ENCODE measurements at places on chromosomes 6 and 20.

- no peak for DNase-seq
These were observed 462.6 kb downstream of the HDGFL1 start for GRCh38 chr6:23031986-23032385.

GRCh38 chr6:88871498-88871897 lies 91.9 kb downstream of the RNGTT start:
- DNase-seq, result no peak

DNA sequence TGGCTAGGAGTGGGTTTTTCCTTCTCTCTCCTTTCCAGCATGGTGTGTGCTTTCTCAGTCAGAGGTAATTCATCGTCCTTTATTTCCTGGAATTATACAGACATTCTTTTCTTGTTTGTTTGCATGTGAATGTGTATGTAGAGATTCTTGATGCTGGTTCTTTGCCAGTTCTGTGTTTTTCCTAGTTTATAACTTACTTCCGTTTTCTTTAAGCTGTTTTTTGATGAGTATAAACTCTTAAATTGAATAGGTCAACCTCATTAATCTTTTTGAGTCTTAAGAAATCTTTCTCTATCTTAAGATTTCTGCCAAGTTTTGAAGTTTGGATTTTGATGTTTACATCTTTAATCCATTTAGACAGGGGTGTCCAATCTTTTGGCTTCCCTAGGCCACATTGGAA lies 38.7 kb downstream of the IGF2R start:
- no peak for DNase-seq

DNA sequence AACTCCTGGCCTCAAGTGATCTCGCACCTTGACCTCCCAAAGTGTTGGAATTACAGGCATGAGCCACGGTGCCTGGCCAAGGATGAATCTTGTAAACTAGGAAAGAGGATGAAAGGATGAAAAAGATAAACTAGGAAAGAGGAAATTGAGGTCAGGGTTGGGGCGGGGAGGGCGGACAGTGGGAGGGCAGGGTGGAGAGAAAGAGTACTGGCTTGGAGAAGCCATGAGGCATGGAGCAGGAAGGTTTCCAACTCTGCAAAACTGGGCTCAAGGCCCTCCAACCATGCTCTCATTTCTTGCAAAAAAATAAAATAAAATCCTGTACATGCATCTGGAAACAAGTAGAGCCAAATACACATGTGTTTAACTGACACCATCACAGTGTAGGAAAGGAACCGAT lies 256.6 kb upstream of the SGK1 start:
- DNase-seq, result no peak

DNA sequence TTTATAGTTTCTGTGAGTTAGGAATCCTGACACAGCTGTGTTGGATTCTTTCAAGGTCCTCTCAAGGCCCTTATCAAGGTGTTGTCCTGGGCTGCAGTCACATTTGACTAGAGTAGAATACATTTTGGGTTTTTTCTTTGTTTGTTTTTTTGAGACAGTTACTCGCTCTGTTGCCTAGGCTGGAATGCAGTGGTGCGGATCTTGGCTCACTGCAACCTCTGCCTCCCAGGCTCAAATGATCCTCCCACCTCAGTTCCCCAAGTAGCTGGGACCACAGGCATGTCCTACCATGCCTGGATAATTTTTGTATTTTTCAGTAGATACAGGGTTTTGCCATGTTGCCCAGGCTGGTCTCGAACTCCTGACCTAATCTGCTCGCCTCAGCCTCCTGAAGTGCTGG lies 15.7 kb downstream of the NFYA start:
- no peak for DNase-seq

GRCh38 chr6:138226700-138227315 lies 8.5 kb upstream of the PBOV1 start:
- DNase-seq, result no peak

DNA sequence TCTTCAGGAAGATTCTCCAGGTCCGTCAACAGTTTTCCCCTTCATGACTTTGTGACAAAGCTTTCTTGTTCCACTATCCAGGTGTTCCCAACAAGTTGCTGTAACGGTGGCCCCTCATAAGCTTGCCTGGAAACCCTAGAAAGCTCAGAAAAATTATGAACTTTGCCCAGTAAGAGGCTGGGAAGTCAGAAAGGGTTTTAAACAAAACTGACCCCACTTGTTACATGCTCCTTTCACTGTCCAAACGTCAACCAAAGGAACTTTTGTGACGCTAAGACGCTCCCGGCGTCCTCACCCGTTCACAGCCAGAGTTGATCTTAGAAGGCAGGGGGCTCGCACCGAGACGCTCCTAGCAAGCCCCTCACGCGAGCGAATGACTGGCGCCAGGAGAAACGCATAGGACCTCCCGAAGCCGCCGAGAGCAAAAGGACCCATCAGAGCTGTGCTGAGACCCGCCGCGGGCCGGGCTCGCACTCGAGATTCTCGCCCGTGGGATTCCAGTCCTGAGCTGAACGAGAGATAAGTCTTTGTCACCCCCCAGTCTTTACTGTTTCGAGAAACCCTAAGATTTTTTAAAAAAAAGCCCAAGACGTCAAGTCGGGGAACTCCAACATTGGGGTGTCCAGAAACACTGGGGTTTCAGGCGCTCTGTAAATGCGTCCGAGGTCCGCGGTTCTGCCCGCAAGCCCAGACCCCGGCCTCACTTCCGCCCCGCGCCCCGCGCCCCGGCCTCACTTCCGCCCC lies 544 bp upstream of the ACAT2 start:
- DNase-seq, result no peak

- DNase-seq, result no peak
These were observed 37.9 kb downstream of the ZC3H12D start for GRCh38 chr6:149446791-149447376.

DNA sequence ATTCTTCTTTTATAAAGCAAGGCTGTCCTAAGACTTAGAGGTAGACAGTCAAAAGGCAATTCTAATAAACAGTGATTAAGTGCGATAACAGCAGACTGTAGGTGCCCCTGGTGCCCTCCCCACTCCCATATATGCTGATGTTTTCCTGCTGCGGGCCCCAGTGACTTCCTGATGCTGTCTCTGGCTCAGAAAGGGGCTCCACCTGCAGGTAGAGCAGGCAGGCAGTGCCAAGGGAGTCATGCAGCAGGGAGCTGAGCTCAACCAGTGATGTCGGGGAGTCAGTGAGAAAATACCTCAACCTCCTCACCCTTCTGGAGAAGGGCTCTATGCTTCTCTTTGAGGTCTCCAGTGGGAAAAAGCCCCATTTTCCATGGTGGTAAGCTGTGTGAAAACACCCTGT lies 126.7 kb upstream of the SSTR4 start:
- no peak for DNase-seq

DNA sequence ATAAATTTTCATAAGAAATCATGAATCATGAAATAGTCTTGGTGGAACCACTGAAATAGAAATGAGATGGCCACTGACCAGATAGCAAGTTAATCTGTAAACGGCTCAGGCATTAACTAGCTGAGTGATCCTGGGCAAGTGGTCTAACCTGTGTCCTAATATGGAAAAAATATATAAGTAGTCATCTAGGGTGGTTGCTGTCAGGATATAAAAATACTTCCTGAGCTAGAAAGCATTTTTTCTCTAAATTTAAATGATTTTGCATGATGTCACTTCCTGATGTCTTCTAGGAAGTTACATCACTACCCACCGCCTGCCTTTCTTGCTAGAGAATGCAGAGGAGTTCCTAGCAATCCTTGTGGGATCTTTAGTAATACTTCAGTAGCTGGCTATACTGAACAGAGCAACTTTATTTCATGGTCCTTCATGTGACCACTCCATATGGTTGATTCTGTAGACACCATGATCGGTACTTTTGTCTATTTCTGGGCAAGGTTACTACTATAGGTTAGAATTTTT lies 228.1 kb upstream of the CEP162 start:
- DNase-seq, result no peak

DNA sequence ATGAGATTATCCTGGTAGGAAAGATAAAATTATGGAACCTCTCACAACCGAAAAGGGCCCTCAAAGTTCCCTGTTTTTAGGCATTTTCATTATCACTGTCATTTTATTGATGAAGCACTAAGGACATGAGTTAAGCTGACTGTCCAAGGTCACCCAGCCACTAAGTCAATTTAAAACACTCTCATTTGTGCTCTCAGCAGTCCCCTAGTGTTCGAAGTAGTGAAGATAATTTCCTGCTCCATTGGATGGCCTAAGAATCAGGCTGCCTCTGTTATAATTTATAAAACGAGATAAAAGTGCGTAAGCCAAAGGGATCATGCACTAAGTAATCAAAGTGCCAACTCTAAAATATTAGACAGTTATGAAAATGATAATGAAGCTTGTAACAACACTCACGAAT lies 169.1 kb downstream of the KIF16B start:
- DNase-seq, result no peak

DNA sequence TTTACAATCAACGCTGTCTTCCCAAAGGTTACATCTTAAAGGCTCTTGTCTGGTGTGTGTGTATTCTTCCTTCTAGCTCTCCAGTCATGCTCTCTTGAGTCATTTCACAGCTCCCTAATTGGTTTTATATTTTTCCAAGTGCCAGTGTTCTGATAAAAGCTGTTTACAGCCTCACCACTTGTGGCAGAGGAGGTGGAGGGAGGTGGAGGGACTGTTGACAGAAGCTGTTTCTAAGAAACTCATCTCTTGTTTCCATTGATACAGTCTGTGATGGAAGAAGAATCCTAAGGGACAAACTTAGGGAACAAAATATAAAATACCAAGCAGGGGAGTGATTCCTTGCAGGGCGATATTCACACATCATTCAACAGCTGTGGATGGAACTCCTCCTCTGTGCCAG lies 64.0 kb downstream of the QRSL1 start:
- DNase-seq, result no peak

GRCh38 chr20:54343099-54343498 lies 132.3 kb upstream of the DOK5 start:
- DNase-seq, result no peak

DNA sequence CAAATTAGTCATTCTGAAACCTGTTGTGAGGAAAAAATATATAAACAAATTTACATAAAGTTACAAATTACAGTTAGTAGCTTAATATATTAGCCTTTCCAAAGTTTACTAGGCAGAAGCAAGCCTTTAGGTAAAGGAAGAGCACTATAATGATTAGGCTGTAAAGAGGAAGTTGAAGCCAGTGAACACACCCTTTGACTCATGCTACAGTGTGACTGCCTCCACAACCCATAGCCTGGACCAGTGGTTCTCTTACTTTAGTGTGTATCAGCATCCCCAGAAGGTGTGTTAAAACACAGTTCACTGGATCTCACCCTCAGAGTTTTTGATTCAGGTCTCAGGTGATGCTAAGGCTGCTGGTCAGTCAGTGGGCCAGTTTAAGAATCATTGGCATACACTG lies 91.4 kb upstream of the DEFB112 start:
- DNase-seq, result no peak

DNA sequence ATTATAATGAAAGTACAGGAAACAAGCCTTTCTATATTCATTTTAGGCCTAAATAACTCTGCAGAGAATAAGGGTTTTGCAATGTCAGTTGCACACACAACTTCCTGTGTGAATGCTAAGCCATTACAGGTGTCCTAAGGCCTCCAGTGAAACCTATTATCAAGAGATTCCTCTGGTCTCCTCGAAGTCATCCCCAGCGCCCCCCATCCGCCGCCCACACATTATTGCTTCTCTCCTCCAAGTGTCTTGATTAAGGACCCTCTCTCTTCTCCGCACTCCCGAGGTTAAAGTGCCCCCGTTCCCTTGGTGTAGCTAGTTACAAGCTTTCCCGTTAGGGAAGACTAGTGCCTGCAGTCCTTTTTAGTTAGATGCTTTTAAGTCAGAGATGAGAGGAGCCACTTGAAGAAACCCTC lies 1.3 kb downstream of the HIVEP2 start:
- DNase-seq, result no peak

DNA sequence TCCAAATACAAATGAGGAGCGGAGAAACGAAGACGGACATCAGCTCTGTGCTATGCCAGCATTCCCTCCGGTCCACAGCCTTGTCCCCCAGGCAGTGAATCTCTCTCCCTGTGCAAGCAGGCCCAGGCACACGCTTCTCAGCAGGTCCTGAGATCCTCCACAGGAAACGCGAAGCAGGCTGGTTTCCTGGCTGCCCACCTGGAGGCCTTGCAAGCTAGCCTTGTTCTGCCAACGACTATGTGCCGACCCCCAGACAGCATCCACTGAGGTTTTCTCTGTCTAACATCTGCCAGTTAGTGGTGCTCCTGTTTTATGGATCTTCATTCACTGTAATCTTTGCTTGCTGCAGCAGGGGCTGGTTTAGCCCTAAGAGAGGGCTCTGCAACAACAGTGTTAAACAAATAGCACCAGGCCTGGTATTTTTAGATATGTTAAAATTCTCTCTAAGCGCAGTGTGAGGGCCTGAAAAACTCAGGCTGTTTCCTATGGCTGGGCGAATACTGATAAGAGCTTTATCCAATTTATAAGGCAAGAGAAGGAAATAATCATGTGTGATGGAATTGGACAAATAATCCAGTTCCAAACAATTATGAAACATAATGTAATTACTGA lies 386.0 kb upstream of the ARID1B start:
- no peak for DNase-seq

DNA sequence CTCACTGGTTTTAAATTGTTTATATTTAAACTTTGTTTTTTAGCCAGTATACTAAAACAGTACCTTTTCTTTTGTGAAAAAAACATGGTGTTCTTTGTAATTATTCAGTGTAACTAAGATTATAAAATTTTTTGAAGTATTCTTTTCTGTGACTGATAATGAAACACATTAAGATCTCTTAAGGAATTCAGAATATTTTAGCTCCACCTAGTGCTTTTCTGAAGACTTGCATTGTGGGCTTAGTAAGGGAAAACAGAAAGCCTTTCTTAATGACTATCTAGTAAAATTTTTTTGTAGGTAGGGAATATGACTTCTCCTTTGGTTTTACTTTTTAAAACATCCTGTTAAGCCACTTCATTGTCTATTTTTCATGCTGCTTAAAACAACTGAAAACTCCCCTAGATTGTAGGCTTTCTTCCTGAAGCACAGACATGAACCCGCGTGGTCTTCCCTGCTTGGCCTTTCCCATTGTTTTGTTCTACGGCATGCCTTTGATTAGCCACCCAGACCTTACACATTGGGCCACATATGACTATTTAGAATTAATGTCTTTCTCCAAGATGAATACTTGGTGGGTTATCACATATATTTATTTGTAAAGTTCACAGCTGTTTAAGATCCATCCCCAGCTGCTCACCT lies 72.1 kb downstream of the AFDN start:
- no peak for DNase-seq

DNA sequence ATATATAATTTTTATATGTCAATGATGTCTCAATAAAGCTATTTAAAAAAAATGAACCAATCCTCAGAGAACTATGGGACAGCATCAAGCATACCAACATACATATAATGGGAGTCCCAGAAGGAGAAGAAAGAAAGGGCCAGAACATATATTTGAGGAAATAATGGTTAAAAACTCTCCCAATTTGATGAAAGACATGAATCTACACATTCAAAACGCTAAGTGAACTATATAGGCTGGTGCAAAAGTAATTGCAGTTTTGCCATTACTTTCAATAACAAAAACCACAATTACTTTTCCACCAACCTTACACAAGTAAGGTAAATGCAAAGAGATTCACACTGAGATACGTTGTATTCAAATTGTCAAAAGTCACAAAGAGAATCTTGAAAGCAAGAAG lies 43.4 kb downstream of the ZNF133 start:
- DNase-seq, result no peak

GRCh38 chr6:24157886-24158285 lies 31.9 kb downstream of the NRSN1 start:
- DNase-seq, result no peak

Measured in epithelial cell of prostate (primary cell).